GM12865 (cell line): ENCODE measurements at places on chromosomes 2 and 18.

DNA sequence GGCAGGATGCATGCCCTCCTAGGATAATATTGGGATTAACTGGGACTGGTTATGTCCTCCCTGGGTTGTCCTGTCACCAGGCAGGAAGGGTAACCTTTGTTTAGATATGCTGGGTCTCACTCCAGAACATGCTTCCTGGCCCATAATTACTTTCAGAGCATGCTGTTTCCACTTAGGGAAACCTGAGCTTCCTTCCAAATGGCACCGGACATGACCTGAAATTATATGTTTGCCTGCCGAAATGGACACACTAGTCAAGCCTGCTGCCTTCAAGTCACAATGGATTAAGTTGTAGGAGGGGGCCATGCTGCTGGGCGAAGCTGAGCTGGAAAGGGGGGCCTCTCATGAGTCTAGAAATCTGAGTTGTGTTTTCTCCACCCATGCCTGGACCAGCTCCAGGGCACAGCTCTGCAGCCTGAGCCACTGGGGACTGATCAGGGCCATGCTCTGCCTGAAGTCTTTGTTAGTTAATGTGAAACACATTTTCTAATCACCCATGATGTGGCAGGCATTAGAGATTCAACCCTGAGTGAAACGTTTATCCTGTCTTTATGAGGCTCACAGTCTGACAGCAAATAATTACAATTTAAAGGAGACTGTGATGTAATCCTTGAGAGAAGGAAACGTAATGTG is 273.3 kb downstream of the TNS1 start:
- DNase-seq = no peak

DNA sequence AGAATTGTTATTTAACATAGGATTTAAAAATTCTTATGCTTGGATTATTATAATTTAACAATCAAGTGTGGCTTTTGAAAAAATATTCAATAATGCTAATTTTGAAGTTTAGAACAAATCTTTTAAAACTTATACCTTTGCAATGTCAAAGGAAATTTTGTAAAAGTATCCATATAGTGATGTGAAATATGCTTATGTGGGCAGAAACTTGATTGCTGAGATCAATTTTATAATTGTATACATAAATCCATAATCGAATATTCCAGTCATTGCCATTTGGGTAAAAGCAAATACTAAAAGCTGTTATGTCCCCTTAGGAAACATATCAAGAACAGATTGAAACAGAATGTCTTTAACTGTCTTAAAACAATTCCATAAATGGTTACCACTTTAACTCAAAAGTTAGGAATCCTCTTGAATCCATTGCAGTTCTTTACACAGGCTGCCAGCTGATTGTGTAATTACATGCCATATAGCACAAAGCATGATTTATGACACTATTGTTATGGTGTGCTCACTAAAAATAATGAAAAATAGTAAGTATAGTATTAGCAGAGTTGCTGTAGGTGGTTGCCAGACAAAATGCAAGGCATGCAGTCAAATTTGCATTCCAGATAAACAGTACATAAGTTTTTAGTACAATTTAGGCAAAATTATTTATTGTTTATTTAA is 24.2 kb downstream of the PLCL1 start:
- DNase-seq = no peak

GRCh38 chr2:109700680-109701274 is 86.6 kb downstream of the SOWAHC start:
- no peak for DNase-seq

- DNase-seq = no peak
Measured at GRCh38 chr2:37283207-37283606, 41.4 kb downstream of the PRKD3 start.

DNA sequence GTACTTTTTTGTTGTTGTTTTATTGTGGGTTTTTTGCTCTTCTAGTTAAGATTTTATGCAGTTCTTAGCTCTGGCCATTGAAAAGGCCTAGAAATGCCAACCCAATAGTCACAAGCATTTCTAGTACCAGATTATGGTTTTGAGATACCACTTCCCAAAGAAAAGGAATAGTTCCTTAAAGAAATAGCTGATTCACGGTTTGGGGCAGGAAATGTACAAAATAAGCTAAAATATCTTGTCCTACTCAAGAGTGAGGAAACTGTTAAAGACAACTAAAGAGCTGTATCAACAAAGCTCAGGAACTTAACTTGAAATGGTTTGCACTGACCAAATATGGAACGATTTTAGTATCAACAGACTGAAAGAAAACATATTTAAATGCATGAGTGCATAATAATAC is 35.4 kb downstream of the PGAP1 start:
- no peak for DNase-seq

GRCh38 chr2:128668946-128669345 is 350.3 kb upstream of the HS6ST1 start:
- DNase-seq = no peak

- DNase-seq = no peak
Measured at GRCh38 chr2:170567429-170567828, 147.7 kb upstream of the SP5 start.

DNA sequence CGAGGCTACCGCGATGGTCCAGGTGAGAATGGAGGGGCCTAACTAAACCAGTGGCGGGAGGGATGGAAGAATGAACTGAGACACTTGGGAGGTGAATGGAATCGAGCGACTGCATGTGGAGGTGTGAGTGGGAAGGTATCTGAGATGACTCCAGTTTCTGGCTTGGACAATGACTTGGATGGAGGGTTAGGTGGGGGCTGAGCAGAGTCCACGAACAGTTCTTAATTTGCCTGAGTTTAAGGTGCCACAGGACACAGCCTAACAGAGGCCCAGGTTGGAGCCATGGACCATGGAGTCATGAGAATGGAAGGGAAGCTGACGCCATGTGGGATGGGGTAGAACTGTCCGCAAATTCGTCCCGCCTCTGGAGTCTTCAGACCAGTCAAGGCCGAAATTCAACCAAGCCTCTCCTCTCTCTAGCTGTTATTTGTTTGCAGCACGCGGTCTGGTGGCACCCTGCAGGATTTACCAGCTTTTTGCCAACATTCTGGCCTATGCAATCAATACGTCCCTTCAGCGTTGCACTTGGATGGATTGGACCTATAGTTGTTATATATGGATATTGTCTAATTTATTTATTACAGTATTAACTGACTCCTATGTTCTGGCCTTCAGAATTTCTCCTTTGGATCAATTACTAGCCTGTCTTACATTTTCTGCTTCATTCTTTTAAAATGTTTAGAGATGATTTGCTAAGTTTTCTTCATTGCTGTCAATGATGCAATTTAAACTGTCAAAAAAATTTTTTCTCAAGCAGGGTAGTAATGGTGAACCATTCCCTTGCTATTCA is 940 bp upstream of the BOLA3 start:
- DNase-seq = no peak

GRCh38 chr2:150938527-150938926 is 323.1 kb downstream of the RBM43 start:
- DNase-seq = no peak

- DNase-seq = no peak
Measured at GRCh38 chr18:2918761-2919550, 72.2 kb downstream of the EMILIN2 start.

- no peak for DNase-seq
Measured at GRCh38 chr2:239958473-239958765, 66.7 kb downstream of the NDUFA10 start.

- no peak for DNase-seq
Measured at GRCh38 chr2:224836263-224836662, 120.1 kb upstream of the CCDC195 start.
